Stimulated activated CD8-positive, alpha-beta memory T cell treated with anti-CD3 and anti-CD28 coated beads, Interleukin-4, amount 100 ng/mL, for 24 hours (primary cell): ENCODE measurements at places on chromosomes 7 and 10.

GRCh38 chr10:48649349-48649944, 35.2 kb upstream of the WDFY4 start:
- no peak for DNase-seq

- no peak for DNase-seq
These were observed 41.9 kb downstream of the RAMP3 start for GRCh38 chr7:45199506-45199905.

DNA sequence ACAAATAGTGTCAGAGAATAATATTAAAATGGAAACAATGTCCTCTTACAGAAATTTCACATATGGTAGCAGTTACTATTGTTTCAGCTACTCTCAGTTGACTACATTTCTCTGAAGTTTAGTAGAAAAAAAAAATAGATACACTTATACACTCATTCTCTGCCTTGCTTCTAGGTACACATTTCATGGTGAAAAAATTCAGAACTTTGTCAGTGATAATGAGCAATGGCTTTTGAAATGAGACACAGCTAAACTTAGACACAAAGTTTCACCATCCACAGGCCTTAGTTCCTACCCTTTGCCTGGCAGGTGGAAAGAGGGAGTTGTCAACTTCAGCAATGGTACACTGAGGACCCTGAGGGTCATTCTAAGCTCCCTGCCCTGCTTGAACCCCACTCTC, 69.2 kb downstream of the CPVL start:
- no peak for DNase-seq

GRCh38 chr10:4138146-4138721, 353.2 kb upstream of the KLF6 start:
- no peak for DNase-seq

DNA sequence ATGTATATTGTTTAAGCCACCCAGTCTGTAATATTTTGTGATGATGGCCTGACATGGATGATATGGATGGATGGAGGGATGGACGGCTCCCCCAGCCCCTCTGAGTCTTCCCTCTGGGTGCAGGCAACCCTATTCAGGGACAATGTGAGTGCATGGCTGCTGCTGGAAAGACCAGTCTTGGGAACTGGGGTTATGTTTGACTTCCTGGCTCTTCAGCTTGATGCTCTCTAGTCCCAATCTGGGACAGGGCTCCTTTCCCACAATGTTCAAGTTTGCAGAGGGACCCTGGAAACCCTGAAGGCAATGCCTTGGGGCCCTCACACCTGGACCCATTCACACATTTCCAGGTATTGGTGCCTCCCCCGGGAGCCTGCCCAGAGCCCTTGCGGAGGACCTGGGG, 52.3 kb upstream of the RET start:
- DNase-seq: no peak

DNA sequence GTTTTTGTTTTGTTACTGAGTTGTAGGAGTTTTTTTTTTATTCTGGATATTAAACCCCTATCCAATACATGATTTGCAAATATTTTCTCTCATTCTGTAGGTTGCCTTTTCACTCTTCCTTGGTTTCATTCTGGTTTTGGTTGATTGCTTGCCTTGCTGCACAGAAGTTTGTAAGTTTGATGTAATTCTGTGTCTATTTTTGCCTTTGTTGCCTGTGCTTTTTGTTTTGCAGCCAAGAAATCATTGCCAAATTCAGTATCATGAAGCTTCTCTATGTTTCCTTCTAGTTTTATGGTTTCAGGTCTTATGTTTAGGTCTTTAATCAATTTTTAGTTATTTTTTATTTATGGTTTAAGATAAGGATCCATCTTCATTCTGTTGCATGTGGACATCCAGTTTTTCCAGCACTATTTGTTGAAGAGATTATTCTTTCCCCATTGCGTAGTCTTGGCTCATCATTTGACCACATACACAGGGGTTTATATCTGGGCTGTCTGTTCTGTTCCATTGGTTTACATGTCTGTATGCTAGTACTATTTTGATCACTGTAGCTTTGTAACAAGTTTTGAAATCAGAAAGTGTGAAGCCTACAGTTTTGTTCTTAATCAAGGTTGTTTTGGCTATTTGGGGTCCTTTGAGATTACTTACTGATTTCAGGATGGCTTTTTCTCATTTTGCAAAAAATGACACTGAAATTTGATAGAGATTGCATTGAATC, 26.4 kb downstream of the BMPR1A start:
- no peak for DNase-seq

GRCh38 chr7:108112683-108113082, 17.5 kb downstream of the LAMB4 start:
- DNase-seq: no peak

GRCh38 chr7:92767437-92767836, 68.9 kb downstream of the CDK6 start:
- no peak for DNase-seq
